Stimulated activated naive CD8-positive, alpha-beta T cell treated with anti-CD3 and anti-CD28 coated beads, Interleukin-15, Interleukin-2, amounts not matched to agents 100 U/mL and 50 U/mL, for 24 hours (primary cell): ENCODE measurements at places on chromosomes 11 and 22.

GRCh38 chr11:78228467-78228866 is 39.7 kb downstream of the USP35 start:
- DNase-seq: no peak

DNA sequence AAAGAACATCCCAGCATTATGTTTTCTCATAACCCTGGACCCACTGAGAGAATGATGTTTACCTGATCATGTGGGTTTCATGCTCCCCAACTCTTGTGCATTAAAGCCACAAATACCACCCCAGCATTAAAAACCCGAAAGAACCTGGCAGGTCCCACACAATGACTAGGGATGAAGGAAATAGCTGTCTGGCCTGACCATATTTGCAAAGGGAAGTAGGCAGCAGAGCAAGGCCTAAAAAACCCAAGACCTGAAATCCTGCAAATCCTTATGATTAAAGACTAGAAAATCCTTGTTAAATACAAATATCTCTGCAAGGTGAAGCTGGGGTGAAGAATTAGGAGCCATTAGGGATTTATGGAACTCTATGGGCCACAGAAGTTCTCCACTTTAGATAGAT is 23.7 kb downstream of the PAK1 start:
- DNase-seq: no peak

DNA sequence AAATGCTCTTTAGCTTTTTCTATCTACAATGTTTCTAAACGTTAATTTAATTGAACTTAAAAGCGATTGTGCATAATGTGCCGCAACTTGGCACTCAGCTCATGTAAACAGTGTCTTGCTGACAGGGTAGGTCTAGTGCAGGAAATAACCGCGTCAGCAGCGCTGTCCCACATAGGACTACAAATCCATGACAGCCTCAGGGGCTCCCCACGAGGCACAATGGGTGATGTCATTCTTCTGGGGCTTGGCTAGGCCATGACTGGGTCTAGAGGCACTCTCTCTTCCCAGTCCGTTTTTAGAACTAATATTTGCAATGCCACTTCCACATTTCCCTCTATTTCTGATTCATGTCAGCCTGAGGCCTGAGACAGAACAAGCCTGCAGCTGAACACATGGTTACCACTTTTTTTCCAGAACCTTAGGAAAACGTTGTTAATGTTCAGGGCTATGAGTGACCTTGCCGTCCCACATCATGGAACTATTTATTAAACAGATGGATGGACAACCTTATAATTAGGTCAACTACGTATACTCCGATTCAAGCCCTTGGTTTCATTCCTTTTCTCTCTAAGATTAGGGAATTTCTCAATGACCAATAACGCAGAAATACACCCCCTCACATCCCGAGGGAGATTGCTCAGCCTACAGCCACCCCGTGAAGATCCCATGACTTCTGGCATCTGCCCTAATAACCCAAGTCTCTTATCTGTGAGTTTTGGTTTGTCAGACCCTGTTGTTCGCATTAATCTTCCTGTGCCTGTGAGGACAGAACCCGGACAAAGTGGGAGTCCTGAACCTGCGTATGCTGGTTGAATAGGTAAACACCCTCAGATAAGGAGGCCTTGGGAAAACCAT is 19.4 kb upstream of the SNX32 start:
- DNase-seq: no peak

DNA sequence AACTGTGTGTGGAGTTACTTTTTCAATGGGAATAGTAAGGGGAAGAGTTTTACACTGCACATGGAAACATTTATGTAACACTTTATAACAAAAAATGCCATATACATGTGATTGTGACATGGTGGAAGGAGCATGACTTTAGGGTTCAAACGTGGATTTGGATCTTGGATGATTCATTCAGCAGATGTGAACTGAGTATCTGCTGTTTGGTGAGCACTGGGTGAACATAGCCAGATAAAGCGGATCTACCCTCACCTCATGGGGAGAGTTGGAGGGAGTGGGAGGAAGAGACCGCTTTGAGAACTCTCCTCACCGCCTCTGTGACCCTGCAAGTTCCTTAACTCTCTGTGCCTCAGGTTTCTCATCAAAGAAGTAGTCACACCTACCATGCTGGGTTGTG is 3.1 kb downstream of the NAA40 start:
- no peak for DNase-seq

- DNase-seq: no peak
Measured at GRCh38 chr11:116078101-116078591, 573.9 kb upstream of the CADM1 start.

- DNase-seq: no peak
Measured at GRCh38 chr11:60887556-60887955, 18.8 kb downstream of the PRPF19 start.
